ENCODE measurements at places on chromosomes 11 and 22.

GRCh38 chr11:61913699-61914395 lies 3.5 kb downstream of the RAB3IL1 start:
- DNase-seq: peak; percentile 1

DNA sequence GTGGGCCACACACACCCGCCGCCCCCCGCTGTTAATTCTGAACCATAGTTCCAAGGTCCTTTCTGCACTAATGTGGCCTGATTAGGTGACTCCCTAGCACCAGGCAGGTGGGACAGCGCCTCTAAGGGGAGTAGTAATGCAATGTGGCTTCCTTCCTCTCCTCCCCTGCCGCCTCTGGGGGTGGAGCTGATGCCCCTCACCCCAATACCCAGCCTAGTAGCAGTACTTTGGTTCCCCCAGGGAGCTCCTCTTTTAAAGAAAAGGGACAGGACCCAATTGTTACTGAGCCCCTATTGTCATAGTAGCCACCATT lies 14.4 kb downstream of the RTN4RL2 start:
- no peak for DNase-seq

DNA sequence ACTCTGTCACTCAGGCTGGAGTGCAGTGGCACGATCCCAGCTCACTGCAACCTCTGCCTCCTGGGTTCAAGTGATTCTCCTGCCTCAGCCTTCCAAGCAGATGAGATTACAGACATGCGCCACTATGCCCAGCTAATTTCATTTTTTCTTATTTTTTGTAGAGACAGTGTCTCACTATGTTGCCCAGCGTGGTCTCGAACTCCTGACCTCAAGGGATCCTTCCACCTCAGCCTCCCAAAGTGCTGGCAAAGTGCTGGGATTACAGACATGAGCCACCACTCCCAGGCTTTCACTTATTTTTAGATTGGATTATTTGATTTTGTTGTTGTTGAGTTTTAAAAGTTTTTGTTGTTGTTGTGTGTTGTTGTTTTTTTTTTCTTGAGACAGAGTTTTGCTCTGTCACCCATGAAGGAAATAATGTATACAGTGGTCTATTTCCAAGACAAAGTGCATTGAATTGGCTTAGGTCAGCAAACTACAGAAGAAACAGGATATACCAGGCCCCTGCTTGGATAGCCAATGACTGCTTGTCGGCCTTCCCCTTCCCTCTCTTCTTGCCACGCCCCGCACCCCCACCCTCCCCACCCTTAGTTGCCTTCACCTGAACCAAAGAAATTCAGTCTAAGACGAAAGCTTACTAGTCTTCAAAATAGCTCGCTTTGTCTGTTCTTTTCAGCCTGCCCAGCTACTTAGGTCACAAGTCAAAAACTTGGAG lies 91.8 kb upstream of the CLDN5 start:
- no peak for DNase-seq

GRCh38 chr22:47174096-47174495 lies 411.6 kb downstream of the TBC1D22A start:
- no peak for DNase-seq

GRCh38 chr11:125335106-125335505 lies 161.0 kb downstream of the FEZ1 start:
- DNase-seq: no peak

GRCh38 chr11:130370845-130371590 lies 56.3 kb upstream of the ZBTB44 start:
- DNase-seq: no peak

DNA sequence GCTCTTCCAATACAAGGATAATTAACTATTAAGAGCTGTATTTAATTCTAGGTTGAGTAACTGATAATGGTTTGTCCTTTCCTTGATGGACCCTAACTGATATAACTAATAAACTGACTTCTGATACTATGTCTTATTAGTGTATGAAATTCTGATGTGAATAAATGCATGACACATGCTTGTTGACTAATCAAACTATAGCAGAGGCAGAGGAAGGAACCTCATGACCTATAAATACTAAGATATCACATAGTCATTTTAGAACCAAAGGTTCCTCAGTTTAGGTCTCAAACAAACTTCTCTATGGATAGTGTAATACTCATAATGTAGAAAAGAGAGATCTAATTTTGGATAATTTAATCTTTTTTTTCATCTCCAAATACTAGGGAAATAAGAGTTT lies 4.8 kb upstream of the HBD start:
- DNase-seq: no peak

- DNase-seq: no peak
Observed at GRCh38 chr22:50581950-50582492, 628 bp downstream of the CHKB start.

Measured in gastrocnemius medialis (tissue), 4 donors.